COR-L47 (cell line): ENCODE measurements at places on chromosomes 12 and 14.
A peak's percentile ranks its signal among the peaks of the same experiment; 100 is the strongest.

DNA sequence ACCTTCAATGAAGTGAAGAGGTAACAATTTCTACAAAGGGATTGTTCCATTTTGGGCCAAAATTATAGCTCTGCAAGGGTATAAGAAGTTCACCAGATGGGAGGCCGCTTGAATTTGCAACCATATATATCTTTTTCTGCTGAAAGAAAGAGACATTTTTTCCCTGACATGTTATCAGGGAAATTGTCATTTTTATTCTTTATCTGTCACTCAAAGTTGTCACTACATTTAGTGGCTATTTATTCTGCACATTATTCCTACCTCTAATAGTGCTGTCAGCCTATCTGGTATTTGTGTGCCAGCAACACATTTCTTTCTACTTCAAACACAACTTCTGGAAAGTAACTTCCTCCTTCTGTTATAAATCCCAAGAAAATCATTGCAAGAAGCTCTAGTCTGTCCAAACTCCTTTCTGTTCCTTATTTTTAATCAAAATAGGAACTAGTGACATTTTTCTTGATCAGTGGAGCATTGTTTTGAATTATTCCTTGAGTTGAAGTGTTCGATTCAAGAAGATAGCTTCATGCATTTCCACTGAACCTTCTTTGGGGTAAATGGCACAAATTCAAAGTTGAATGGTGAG is 137.9 kb upstream of the ATP2B1 start:
- no peak for DNase-seq

- no peak for DNase-seq
Observed at GRCh38 chr14:99519931-99520421, 38.8 kb downstream of the CCNK start.

- peak; percentile 64 for DNase-seq
Observed at GRCh38 chr14:105883066-105884005, 357.0 kb downstream of the TMEM121 start.

GRCh38 chr14:32350020-32350419 is 20.9 kb downstream of the AKAP6 start:
- DNase-seq, result no peak

- DNase-seq, result no peak
Observed at GRCh38 chr12:25495331-25496097, 57.6 kb downstream of the LMNTD1 start.

- DNase-seq, result no peak
Observed at GRCh38 chr12:53971129-53971528, 1.8 kb upstream of the HOXC11 start.

DNA sequence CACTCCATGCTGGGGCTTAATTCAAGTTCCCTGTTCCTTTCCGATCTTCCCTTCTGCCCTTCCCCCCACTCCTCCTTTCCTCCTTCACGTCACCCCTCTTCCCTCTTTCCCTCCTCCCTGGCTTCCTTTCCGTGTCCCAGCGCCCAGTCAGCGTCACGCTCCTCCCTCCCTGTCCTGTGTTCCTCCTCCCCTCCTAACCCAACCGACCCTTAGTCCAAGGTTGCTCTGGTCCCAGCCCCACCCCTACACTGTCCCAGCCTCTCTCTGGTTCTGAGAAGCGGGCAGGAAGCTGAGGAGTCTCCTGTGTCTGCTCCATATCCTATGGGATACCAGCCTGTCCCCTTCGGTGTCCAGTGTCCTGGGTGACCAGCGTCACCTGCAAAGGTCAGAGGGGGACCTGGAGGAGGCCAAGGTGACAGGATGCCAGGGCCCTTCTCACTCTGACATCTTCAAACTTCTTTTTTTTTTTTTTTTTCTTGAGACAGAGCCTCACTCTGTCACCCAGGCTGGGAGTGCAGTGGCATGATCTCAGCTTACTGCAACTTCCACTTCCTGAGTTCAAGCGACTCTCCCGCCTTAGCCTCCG is 56.2 kb upstream of the TSPAN9 start:
- DNase-seq, result no peak

GRCh38 chr12:104219361-104219892 is 3.8 kb downstream of the TXNRD1 start:
- peak; percentile 37 for DNase-seq

GRCh38 chr12:11553871-11554533 is 95.5 kb upstream of the ETV6 start:
- DNase-seq, result no peak

DNA sequence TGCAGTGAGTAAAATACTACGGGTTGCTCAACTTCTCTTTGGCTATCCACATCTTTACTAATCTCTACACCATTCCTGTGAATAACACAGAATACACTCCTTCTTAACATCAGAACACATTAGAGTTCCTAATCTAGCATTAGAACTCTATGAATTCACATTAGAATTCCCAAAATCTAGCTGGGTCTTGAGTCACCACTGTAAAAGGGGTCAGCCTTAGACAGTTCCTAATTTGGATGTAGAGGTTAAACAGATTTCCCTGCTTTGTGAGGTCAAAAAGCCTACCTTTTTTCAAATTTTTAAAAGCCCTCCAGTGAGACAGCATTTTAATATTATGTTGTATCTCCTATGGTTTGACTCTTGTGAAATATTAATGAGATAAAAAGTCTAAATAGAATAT is 7.4 kb downstream of the HNRNPC start:
- no peak for DNase-seq

DNA sequence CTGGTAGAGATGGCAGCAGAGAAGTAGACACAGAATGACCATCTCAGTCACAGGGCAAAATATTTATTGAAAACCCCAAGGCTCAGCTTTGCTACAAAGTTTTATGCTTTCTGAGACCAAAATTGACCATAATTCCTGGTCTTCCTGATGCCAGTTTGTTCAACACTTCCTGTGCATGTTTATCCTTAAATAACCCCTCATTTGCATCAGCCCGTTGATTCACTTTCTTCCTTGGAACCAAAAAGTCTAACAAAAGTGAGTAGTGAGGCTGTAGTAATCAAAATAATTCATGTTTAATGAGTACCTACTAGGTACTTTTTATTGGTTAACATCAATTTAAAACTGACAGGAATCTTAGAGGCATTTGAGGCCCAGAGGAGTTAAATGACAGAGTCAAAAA is 51.7 kb downstream of the TRHDE start:
- DNase-seq, result no peak

GRCh38 chr12:71648537-71648936 is 15.1 kb downstream of the ZFC3H1 start:
- DNase-seq, result no peak

- DNase-seq, result no peak
Observed at GRCh38 chr12:91249518-91250272, 67.1 kb upstream of the DCN start.

GRCh38 chr12:64723630-64724029 is 35.6 kb downstream of the GNS start:
- no peak for DNase-seq

DNA sequence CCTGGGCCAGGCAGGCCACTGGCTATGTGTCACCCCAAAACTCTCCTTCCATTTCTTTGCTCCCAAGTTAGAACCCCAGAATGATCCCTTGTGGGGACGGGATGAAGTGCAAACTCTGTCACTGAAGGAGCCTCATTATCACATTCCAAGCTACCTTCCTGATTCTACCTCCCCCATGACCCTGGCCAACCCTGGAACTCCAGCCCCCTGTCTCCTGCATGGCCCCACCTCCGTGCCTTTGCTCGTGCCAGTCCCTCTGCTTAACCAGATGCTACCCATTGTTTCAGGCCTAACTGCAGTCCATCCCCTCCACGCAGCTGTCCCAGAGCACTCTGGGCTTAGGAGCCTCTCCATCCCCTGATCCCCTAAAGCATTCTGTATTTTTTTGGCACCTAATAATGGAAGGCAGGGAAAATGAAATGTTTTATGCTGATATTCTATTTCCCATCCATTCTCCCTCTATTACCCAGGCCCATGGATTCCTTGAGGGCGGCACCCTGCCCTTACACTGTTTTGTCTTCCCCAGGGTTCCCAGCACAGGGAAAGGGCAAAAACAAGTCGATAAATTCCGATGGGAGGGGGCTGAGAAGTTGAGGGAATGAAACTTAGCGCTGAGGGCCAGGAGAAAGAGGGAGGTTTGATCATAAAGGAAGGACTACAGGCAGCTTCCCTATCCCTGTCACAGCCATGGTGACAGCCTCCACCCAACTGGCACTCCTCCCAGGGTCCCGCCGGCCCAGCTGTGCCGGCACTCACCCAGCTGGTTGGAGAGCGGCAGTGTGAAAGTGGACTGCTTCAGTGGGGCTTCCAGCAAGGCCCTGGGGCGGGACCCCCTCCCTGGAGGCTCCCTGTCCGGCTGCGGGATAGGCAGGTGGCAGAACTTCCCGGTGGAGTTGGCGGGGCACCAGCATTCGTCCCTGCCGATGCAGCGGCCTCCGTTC is 58.1 kb downstream of the ISCA2 start:
- no peak for DNase-seq

DNA sequence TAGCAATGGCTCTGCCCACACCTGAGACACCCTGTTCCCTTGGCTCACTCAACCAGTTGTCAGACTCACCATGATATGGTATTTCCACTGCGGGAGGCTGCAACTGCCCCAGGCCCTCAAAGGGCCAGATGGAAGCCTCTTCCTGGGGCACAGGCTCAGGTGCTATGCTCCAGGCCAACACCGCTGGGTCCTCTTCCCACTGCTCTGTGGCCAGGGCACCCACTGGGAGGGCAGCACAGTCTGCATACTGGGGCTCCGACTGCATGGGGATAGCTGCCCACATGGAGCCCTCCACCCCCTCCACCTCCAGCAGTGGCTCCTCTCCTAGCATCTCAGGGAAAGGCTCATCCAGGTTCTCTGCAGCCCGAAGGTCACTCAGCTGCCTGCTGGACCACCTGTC is 3.7 kb downstream of the ANGEL1 start:
- no peak for DNase-seq

GRCh38 chr14:23694949-23695663 is 58.9 kb downstream of the DHRS2 start:
- DNase-seq, result no peak

DNA sequence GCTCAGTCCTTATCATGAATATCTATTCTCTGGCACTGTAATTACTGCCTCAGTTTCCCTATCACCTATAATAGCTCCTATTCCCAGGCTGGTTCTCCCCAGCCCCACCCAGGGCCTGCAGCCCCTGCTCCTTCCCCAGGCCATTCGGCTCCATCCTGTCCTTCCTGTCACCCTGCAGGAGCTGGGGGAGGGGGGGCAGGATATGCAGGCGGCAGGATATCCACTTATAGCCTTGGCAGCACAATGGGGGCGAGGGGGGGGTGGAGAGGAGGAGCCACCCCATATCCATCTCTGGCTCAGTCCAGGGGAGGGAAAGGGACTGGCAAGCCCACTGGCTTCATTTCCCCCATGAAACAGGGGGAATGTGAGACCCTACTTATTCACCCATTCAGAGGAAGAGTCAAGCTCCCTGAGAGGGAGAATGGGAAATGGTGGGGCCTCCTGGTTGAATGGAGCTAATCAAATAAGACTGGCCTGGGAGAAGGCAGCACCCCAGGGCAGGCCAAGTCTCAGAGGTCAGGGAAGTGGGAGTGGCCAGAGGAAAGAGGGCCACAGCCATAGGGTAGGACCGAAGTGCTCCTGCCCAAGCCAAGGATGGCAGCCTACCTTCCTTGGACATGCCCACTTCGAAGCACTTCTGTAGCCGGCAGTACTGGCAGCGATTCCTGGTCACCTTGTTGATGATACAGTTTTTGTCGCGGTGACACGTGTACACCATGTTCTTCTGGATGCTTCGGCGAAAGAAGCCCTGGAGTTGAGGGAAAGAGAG is 7.8 kb upstream of the ITGB7 start:
- no peak for DNase-seq

- DNase-seq, result no peak
Observed at GRCh38 chr12:120230326-120230973, 29.5 kb upstream of the RPLP0 start.

DNA sequence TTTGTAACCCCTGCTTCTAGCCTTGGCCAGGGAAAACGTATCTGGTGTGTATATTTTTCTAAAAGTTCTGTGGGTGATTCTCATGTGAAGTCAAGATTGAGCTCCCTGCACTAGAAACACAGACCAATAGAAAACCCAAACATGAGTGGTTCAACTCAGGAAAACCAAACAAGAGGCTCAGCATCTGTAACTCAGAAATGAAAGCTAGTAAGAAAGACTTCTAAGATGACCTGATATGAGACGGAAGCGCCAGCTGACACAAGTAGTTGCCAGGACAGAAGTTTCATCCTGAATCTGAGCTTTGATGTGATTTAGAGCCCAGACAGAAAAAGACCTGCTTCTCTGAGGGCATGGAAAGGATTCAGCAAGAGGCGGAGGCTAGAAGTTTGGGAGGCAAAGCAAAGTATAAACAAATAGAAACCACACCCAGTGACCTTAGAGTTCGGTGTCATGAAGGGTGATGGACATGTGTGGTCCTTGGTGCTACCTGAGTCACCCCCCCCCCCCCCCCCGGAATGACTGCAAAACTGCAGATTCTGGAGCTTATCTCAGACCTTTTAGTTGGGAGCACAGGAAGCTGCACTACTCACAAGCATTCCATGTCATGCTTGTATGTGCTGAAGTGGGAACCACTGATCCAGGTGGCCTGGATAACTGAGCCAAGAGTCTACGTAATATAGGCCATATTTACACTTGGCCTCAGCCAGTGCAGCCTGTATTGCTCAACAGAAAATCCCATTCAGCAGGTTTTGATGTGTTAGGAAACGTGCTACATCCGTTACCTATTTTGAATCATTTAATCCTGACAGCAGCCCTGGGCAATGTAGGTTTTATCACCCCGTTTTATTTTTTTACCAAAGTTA is 191.3 kb downstream of the ANO6 start:
- DNase-seq, result no peak

- no peak for DNase-seq
Observed at GRCh38 chr14:48546996-48547395, 871.6 kb upstream of the MDGA2 start.

DNA sequence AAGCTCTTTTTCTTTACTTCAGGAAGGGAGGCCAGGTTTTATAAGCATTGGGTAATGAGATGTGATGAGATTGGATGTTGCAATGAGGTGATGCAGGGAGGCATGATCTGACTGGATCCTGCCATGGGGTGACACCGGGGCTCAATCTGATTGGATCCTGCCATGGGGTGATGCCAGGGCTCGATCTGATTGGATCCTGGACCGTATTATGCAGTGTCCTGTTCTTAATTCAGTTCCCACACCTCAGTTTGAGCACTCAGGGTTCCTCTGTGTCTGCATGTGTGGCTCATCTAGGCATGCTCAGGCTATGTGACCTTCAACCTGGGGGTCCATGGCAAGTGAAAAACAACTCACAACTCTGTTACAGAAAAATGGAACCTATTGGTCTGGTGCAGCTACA is 166.4 kb downstream of the SLC15A4 start:
- DNase-seq, result no peak

GRCh38 chr12:129423041-129423580 is 480.7 kb downstream of the TMEM132D start:
- peak; percentile 1 for DNase-seq
